ENCODE measurements at places on chromosomes 16 and 17.

- no peak for DNase-seq
These were observed 25.0 kb downstream of the GABARAPL2 start for GRCh38 chr16:75590920-75591843.

GRCh38 chr16:87391324-87391949, 699 bp upstream of the MAP1LC3B start:
- DNase-seq, result peak; percentile 14

DNA sequence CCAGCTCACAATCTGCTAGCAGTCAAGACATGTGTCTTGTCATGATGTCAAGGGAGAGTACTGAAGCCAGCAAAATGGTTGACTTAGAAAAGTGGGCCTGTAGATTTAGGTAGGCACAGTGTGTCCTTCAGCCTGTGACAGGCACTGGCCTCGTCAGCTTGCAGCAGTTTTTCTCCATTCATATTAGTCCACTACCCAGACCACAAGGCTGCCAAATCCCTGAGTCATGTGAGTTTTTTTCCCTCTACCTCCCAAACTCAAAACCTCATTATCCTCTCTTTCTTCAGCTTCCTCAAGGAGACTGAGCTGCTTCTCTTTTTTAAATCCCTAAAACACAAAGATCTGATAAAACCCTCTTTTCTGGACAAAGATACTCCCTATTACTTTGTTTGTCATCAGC, 102.6 kb upstream of the HS3ST3A1 start:
- no peak for DNase-seq

- no peak for DNase-seq
These were observed 97.2 kb downstream of the ZNF18 start for GRCh38 chr17:11900041-11900476.

DNA sequence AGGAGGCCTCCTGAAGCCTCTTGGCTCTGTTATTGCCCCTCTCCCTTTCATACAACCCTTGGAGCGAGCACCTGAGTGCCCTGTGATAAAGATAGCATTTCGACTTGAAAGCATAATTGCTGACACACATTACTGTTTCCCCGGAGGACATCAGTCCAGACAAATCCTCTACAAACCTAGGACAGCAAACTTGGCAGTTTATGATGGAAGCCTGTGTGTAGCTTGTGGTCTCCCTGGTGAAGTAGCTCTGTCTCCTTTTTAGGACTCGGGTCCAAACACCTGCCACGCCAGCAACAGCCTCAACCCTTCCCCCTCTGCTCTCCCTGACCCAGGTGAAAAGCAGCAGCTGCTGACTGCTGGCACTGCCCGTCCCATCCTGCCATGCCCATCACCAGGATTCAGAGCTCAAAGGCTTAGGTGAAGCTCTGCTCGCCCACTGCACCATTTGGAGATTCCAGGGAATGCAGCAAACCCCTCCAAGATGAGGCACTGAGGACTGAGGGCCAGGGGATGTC, 55.9 kb downstream of the IRX6 start:
- no peak for DNase-seq

DNA sequence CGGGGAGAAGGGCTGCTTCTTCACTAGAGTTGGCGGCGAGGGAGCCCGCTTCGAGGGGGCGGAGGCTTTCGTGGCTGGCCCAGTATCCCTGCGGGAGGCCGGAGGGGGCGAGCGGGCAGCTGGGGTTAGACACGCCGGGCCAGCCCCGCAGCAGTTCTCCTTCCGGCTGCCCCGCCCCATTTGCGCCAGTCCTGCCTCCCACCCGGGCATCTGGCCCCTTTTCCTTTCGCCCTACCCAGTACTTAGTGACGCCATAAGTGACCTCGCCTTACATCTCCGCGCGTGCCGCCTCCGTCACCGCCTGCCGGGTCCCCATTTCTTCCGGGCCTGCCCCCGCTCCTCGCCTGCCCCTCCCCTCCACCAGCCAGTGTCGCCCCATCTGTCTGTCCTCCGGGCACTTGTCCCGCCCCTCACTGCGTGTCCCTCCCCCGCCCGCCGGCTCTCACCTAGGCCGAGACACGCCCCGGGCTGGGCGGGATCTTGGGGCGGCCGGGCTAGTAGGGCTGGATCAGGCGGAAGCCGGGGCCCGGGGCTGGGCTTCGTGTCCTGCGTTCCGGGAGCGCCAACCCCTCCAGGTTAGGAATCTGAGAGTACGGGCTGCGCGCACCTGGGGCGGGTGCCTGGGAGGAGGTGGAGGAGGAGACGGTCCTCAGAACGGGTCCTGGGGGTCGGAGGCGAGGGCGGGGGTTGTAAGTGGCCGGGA, 14.3 kb downstream of the SPATA32 start:
- peak; percentile 96 for DNase-seq

Data from activated CD4-positive, alpha-beta T cell treated with anti-CD3 and anti-CD28 coated beads for 4 hours (primary cell).